ENCODE measurements at places on chromosomes 5 and 9.

- no peak for DNase-seq
These were observed 108.9 kb upstream of the LHFPL2 start for GRCh38 chr5:78757269-78758053.

DNA sequence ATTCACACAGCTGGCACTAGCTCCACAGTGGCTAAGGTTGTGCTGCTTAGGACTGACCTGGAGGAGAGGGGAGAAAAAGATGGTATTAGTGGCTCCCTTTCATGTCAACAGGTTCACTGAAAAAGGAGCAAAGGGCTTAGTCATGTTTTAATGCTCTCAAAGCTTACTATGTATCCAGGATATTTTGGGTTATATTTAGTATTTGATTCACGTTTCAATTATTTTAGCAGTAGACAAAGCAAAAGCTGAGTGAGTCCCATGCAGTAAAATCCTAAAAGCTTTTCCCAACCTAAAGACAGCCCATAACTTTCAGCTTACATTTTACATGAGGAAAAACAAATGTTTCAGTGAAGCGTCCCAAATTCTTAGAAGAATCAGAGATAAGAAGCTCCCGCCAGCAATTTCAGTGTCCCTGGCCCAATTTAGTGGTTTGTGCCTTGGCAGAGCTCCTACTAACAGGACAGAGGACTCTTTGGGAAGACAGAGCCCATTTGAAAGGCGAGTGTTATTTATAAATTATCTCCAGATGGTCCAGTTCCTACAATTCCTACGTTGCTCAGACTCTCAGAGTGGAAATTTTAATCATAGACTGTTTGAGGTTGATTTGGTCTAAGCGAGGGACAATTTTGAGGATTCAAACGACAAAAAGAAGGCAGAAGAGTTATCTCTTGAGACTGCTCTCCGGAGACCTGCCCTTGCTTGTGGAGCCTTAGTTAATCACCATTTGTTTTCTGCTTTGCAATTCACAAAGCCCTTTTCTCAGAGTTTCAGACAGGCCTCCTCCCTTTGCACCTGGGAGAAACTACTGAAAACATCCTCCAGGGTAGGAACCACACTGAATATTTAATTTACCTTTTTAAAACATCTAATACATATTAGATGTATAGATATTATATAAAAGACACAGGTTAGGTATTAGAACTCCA is 225.0 kb upstream of the ANKRD55 start:
- DNase-seq: no peak

DNA sequence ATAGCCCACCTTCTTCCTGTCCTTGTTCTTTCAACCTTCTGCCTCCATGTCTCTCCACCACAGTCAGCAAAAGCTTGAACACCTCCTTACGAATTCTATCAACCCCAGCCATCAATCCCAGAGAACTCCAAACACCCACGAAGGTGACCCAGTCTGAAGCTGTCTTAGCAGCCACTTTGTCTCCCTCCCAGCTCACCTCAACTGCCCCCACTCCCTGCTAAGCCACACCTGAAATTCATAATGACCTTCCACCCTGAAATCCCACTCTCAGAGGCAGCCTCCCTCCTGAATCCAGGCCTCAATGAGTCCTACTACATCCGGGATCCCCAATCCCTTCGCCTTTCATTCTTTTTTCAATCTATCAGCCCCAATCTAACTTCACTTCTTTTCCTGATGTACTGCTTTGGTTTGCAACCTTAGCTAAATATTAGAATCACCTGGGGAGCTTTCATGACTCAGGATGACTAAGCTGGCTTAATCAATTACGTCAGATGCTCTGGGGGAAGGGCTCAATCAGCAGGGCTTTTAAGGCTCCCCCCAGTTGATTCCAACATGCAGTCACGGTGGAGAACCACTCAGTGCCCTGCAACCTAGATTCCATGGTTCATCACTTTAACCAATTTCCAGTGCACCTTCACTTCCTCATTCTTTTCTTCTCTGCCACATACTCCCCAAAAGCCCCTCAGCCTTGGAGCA is 32.2 kb downstream of the BHMT start:
- DNase-seq: no peak

DNA sequence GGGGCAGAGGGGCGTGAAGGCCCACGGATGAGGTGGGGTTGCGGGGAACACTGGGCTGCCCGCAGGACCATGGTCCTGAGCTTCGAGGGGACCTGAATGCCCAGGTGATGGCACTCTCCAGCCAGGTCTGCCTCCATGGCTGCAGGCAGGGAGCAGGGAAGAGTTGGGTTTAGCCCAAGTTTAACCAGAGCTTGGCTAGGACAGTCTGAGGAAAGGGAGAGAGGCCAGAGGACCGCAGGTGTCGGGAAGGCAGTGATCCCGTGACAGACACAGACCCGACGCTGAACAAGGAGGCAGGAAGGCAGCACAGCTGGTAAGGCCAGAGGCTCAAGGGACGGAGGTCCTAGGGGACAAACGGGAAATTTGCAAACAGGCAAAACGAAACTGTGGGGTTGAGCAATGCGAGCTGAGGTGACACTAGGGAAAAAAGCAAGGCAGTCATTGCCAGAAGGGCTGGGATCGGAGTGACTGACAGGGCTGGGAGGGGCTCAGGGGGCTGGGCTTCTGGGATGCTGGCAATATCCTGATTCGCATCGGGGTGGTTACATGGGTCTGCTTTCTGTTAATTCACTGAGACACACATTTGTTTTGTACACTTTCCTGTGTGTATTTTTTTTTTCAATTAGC is 25.0 kb downstream of the ARPC5L start:
- no peak for DNase-seq

- DNase-seq: no peak
These were observed 6.5 kb upstream of the PITX1 start for GRCh38 chr5:135040333-135041144.

DNA sequence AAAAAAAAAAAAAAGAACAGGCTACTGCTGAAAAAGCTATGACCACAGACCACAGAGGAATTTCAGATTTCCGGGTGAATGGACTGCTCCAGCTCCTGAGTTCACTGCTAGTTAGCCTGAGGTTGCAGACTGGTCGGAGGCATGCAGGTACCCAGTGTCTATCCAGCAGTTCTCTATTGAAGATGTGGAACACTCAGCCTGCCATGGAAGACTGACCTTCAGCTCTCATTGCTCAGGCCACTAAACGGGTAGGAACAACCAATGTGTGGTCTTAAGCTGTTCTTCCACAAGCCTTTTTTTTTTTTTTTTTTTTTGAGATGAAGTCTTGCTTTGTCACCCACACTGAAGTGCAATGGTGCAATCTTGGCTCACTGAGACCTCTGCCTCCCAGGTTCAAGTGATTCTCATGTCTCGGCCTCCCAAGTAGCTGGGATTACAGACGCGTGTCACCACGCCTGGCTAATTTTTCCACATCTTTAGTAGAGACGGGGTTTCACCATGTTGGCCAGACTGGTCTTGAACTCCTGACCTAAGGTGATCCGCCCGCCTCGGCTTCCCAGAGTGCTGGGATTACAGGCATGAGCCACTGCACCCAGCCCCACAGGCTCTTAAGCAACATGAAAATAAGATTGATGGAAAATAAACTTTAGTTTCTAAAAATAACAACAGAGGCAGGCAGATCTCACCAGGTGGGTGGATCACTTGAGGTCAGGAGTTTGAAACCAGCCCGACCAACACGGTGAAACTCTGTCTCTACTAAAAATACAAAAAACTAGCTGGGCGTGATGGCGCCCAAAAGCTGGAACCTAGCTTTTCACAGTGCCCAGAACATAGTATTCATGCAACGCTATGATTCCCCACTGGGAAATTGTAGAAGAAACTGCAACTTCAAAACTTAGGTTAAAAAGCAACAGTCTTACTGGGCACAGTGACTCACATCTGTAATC is 20.0 kb upstream of the NPM1 start:
- DNase-seq: no peak

- no peak for DNase-seq
These were observed 43.0 kb downstream of the CYFIP2 start for GRCh38 chr5:157308836-157309465.

DNA sequence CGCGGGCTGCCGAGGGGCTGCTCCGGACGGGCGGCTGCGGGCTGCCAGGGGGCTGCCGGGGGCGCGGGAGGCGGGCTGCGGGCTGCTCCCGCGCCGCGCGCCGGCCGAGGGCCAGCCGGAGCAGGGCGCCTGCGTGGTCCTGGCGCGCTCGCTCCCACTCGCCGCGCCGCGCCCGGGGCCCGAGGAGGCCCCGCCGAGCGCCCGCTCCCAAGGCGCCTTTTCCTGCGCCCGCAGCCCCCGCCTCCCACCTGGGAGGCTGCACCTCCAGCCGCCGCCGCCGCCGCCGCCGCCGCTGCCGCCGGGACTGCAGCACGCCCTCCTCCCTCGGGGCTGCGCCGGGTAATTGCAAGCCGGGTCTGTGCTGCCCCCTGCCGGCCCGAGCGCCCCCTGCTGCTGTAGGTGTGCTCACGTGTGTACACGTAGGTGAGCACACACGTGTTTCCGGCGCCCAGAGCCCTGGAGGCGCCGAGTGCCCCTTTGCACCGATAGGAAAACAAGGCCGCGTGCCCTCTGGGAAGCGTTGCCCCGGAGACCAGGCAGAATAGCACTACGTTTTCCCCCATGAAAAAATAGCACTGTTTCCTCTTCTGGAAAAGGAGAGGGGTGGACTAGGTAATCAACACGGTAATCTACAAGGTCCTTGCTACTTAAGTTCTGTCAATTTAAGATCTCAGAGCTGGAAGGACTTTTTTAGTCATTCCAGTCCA is at the start of gene EPB41L4B:
EPB41L4B (minus strand) TSS at position 318 of the 707 bp plus-strand sequence. CDS start 613 bp downstream, outside the sequence.
- peak; percentile 48 for DNase-seq

- no peak for DNase-seq
These were observed 2.2 kb downstream of the PRDM12 start for GRCh38 chr9:130666393-130667119.

DNA sequence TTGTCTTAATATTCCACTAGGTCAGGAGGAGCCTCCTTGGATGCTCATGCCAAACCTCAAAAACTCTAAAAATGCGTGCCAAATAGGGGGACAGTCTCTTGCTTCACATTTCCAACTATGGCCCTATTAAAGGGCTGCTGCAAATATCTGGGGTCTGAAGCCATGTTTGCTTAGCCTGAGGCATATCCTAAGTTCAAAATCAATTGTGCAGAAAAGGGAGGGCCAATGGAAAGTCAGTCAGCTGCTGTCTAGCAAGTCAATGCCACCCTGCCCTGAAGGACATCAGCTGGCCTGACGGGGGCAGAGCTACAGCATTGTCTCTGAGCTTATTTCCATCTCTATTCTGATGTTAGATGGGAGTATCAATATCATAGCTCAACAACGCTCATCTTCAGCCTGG is 93.6 kb downstream of the SH3TC2 start:
- DNase-seq: no peak

DNA sequence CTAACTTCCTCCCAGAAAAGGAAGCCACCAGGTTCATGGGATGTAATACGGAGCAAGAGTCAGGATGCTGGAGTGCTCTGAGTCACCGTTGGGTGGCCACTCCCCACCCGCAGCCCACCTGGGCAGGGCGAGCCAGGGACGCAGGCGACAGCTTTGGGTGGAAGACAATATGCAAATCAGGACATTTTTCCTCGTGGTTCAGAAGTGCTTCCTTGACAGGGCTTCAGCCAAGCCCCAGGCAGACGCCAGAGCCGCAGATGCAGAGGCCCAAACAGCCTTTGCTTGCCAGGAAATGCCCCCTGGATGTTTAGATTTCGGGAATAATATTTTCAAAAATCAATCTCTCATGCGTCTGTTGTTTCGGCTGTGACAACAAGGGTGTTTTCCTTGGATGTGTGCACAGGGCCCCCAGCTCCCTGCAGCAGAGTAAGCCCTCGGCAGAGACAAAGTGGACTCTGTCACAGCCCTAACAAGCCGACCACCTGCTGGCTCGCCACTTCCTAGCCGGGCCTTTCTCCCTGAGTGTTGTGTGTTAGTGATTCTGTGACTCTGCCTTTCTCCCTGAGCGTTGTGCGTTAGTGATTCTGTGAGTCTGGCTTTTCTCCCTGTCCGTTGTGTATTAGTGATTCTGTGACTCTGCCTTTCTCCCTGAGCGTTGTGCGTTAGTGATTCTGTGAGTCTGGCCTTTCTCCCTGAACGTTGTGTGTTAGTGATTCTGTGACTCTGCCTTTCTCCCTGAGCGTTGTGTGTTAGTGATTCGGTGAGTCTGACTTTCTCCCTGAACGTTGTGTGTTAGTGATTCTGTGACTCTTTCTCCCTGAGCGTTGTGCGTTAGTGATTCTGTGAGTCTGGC is 11.8 kb upstream of the SLC9A3 start:
- DNase-seq: no peak

- peak; percentile 44 for DNase-seq
These were observed 3.6 kb upstream of the SNAPC4 start for GRCh38 chr9:136403538-136403914.

- DNase-seq: no peak
These were observed 367.4 kb downstream of the EFNA5 start for GRCh38 chr5:107303171-107303968.

GRCh38 chr9:134217431-134218210 is 53.3 kb upstream of the RNU6ATAC start:
- no peak for DNase-seq

- no peak for DNase-seq
These were observed 617 bp downstream of the SLC9A3 start for GRCh38 chr5:523441-524222.

GRCh38 chr5:76696251-76696650 is 19.7 kb upstream of the F2R start:
- DNase-seq: no peak

DNA sequence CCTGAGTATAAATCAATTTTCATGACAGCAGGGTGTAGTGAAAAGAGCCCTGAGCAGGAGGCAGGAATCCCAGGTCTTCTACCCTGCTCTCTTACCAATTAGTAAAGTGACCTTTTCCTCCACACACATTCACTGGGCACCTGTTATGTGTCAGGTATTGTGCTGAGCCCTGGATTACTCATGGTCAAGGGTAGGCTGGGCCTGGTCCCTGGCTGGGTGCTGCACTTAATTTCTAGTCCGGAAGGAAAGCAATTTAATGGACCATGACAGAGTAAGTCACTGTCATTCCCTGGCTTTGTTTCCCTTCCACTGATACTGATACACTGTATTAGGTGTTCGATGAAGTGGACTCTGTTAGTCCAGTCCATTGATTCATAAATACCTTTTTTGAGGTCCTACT is 29.1 kb upstream of the BRINP1 start:
- no peak for DNase-seq

DNA sequence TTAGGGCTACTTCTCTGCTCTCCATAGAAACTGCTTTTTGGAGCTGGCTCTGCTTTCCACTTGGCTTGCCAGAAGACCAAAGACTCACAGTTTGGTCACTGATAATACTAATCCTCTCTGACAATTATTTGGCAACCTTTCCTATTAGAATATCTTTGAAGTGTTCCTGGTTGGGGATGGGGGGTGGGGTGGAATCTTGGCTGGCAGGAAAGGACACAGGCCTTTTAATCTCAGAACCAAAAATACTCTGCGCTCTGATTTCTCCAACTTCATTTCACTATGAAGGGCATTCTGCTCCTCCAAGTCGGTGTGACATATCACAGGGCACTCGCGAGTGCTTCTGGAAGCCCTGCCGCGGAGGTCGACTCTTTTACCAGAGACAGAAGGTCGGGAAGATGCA is 1329.0 kb upstream of the WWC1 start:
- no peak for DNase-seq

DNA sequence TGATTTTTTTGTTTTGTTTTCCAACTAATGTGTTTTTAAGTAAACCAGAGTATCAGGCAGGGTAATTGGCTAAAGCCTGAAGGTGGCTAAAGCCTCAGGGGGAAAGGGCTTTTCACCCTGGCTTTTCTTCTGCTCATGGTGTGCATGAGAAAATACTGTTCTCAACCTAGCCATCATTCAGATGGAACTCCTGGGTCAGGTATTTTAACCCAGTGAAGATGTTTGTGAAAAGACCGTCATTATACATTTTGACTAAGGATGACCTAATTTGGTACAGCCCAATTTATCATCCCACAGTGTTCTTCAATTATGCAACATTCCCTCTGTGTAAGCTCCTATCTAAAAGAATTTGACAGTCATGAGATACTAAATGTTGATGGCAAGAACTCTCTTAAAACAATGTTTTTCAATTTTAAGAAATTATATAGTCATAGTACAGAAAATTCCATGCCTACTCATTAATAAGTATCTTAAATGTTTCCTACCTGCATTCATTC is 209.5 kb upstream of the TARS1 start:
- no peak for DNase-seq
